Gastrocnemius medialis (tissue), 4 donors: ENCODE measurements at places on chromosomes 2 and 18.

DNA sequence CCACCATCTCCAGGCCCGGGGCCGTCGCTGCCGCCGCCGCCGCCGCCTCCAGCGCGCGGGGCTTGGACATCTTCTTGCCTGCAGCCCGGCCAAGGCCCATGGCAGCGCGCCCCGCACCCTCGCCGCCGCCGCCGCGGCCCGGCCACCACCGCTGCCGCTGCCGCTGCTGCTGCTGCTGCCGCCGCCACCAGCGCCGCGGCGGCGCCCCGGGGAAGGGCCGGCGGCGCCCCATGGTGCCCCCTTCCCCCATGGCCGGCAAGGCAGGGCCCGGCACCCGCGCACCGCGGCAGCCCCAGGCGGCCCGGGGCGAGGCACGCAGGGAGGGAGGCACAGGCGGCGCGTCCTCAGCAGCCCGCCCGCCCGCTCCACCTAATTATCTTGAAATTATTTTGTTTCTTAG, 3057.4 kb downstream of the RPIA start:
- H3K36me3 ChIP-seq: no peaks in the 10 kb centered on the region
- no peaks in the 10 kb centered on the region for H3K4me1 ChIP-seq
- DNase-seq: no peak
- no peaks in the 10 kb centered on the region for H3K27me3 ChIP-seq
- no peak overlapping the region for H3K27ac ChIP-seq

DNA sequence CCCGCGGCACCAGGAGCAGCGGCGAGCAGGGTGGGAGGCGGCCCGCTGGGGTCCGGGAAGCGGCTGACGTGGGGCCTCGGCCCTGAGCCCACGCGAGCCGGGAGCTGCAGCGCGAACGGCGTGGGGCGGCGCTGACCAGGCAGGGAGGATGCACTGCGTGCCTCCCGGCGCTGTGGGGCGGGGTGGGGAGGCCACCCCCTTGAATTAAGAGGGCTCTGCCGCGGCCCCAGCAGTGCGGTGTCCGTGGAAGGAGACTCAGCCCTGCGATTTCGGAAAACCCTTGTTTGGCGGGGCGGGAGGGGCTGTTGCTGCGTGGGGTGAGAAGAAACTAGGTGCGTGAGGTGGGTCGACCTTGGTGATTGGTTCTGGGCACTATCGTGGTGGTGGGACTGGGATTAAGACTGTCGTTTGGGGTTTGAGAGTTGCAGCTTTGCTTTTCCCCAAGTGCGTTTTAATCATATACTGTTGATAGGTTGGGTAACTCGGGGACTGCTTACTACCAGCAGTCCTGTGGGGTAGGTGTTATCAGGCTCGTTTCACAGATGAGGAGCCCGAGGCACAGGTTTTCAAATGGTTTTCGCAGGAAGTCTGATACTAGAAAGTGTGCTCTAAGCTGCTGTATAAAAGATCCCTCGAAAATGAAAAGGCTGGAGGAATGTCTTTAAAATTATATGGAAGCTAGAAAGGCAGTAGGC, 722 bp downstream of the ACSL3 start:
- peak overlapping the region; percentile 93 for H3K27ac ChIP-seq
- no peaks in the 10 kb centered on the region for H3K27me3 ChIP-seq
- H3K4me1 ChIP-seq: peaks cover 51% of the 10 kb centered on the region
- H3K36me3 ChIP-seq: no peaks in the 10 kb centered on the region
- DNase-seq: no peak

DNA sequence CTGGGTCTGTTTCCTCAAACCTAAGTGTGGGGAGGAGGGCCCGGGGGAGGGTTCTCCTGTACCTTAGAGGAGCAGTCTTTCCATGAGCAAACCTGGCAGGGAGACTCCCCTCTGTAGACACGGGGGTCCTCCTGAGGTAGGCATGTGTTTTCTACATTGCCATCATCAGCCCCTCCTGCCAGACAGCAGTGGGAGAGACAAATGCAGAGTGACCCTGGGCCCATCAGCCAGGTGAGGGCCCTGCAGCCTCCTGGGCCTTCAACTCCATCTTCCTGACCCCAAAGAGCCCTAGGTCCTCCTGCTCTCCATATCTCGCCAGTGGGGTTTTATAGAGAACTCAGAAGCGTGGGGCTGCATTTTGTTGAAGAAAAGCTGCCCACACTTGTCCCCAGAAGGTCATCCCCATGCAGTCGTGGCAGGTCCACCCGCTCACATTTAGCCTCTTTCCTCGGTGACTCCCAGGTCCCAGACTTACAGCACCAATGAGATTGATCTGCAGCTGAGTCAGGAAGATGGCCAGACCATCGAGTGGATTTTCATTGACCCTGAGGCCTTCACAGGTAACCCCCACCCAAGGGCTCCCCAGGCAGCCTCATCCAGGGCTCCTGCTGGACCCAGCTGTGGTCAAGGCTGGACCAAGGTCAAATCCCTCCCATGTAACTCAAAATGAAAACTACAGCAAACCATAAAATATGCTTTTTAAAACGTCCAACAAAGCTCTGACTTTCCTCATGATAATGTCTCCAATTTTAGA, 2.6 kb downstream of the CHRNG start:
- H3K4me3 ChIP-seq: no peak overlapping the region
- H3K27ac ChIP-seq: peak overlapping the region; percentile 87
- no peaks in the 10 kb centered on the region for H3K36me3 ChIP-seq
- peaks cover 24% of the 10 kb centered on the region for H3K4me1 ChIP-seq

DNA sequence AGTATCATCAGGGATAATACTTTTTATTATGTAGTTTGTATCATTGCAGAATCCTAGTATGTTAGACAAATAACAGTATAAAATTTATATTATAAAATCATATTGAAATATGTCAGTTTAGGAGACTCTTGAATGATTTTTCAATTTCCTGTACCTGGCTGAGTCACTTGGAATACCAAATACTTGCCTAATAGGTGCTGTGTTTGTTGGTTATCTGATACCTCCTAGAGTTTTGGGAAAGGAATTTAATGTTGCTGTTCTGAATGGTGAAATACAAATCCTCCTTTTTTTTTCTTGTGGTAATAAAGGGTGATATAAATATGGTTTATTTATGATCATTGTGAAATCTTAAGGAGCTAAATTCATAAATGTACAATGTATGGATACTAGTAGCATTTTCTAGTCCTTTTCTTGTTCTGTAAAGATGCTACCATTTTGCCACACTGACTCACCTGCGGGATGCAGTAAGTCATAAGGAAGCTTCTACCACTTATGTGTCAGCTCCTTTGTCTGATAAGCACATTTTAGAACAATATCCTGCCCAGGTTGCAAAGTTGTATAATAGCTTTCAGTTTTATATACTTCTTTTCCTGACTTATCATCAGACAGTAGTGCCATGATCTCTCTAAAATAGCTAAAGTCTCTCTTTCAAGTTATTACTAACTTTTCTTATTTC, 465.5 kb downstream of the XIRP2 start:
- no peak overlapping the region for H3K27ac ChIP-seq
- DNase-seq: no peak
- no peak overlapping the region for H3K4me3 ChIP-seq
- no peaks in the 10 kb centered on the region for H3K27me3 ChIP-seq
- no peaks in the 10 kb centered on the region for H3K36me3 ChIP-seq

GRCh38 chr2:190412966-190413365, 4.8 kb downstream of the MFSD6 start:
- DNase-seq: no peak
- no peak overlapping the region for H3K4me3 ChIP-seq
- peaks cover 16% of the 10 kb centered on the region for H3K4me1 ChIP-seq
- no peaks in the 10 kb centered on the region for H3K36me3 ChIP-seq

GRCh38 chr2:237341872-237342271, 72.1 kb downstream of the COL6A3 start:
- peak; percentile 24 for DNase-seq
- no peaks in the 10 kb centered on the region for H3K4me1 ChIP-seq
- H3K27me3 ChIP-seq: no peaks in the 10 kb centered on the region
- no peak overlapping the region for H3K27ac ChIP-seq
- H3K4me3 ChIP-seq: no peak overlapping the region

DNA sequence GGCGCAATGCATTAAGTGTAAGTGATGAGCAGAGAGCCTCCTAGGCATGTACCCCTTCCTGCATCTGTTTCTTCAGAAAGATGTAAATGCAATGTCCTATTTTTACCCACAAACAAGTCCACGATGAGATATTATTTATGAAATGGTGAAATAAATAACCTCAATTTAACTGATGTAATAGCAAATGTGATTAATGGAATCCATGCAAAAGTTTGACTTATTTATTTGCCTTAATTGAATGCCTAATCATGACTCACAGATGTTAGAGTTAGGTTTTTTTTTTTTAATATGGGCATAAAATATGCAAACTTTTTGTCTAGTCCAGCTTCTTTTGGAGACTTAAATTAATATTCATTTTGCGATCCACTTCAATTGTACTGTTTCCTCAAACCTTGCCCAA, 67.7 kb upstream of the ITGA4 start:
- H3K4me3 ChIP-seq: no peak overlapping the region
- DNase-seq: no peak
- H3K27ac ChIP-seq: no peak overlapping the region
- no peaks in the 10 kb centered on the region for H3K4me1 ChIP-seq
- no peaks in the 10 kb centered on the region for H3K36me3 ChIP-seq

DNA sequence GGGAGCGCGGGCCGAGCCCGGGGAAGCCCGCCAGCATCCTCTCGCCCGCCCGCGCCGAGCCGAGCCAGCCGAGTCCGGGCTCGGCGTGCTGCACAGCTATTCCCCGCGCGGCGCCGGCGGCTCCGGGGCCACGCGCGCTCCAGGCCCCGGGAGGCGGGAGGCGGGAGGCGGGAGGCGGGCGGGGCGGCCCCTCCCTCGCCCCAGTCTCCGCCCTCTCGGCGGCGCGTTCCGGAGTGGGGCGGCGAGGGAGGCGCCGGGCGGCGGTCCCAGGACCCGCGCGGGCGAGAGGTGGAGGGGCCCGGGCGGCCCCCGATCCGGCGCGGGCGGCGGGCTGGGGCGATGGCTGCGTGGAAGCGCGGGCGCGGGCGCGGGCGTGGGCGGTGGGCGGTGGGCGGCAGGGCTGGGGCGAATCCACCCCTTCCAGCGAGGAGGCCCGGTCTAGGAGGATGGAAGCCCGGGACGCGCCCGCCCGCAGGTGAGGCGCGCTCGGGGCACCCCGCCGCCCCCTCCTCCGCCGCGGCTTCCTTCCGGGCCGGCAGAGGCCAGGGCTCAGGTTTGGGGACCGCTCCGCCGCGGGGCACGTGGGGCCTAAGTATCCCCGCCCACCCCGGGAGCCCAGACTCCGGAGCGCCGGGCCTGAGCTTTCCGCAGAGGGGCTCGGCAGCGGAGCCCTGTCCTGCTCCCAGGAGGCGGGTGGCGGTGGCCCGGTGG, at the start of gene ADCY3:
ADCY3 (minus strand) TSS at position 140 of the 711 bp plus-strand sequence. CDS start 1,250 bp downstream, outside the sequence.
- H3K4me1 ChIP-seq: no peaks in the 10 kb centered on the region
- peak within 1 kb of the TSS; percentile 63 for H3K27ac ChIP-seq
- peak within 1 kb of the TSS; percentile 60 for H3K4me3 ChIP-seq
- H3K36me3 ChIP-seq: no peaks in the 10 kb centered on the region

GRCh38 chr2:27296481-27296880, 11.8 kb downstream of the UCN start:
- no peak overlapping the region for H3K4me3 ChIP-seq
- H3K27ac ChIP-seq: peak overlapping the region; percentile 99
- H3K27me3 ChIP-seq: no peaks in the 10 kb centered on the region
- peaks cover 85% of the 10 kb centered on the region for H3K4me1 ChIP-seq
- no peak for DNase-seq
- no peaks in the 10 kb centered on the region for H3K36me3 ChIP-seq

GRCh38 chr2:208006833-208007232, 18.5 kb downstream of the PLEKHM3 start:
- no peaks in the 10 kb centered on the region for H3K36me3 ChIP-seq
- H3K27me3 ChIP-seq: no peaks in the 10 kb centered on the region
- H3K27ac ChIP-seq: no peak overlapping the region
- DNase-seq: no peak
- no peak overlapping the region for H3K4me3 ChIP-seq

GRCh38 chr2:172426635-172427255, 641 bp upstream of the ITGA6 start:
- H3K36me3 ChIP-seq: no peaks in the 10 kb centered on the region
- peaks cover 19% of the 10 kb centered on the region for H3K4me1 ChIP-seq
- peak overlapping the region; percentile 81 for H3K27ac ChIP-seq
- no peak for DNase-seq
